Activated CD8-positive, alpha-beta memory T cell treated with anti-CD3 and anti-CD28 coated beads, Interleukin-2, amount 50 U/mL, for 4 hours (primary cell): ENCODE measurements at places on chromosomes 1 and 21.

DNA sequence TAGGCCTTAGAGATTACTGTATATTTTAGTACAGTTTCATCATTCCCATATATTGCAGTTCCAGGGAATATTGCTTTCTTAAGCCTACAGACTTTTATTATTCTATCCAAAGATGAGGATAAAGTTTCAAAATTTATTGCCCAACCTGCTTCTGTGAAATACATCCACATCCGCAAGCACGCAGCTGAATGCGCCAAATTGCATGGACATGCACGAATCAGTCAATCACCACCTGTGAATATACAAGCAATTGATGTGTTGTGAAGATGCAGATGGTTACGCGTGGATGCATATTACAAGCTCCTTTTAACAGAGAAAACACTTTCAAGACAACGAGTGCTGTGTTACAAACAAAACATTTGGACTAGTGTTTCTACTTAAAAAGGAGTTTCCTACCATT is 577.8 kb upstream of the PLXNA2 start:
- DNase-seq, result no peak

DNA sequence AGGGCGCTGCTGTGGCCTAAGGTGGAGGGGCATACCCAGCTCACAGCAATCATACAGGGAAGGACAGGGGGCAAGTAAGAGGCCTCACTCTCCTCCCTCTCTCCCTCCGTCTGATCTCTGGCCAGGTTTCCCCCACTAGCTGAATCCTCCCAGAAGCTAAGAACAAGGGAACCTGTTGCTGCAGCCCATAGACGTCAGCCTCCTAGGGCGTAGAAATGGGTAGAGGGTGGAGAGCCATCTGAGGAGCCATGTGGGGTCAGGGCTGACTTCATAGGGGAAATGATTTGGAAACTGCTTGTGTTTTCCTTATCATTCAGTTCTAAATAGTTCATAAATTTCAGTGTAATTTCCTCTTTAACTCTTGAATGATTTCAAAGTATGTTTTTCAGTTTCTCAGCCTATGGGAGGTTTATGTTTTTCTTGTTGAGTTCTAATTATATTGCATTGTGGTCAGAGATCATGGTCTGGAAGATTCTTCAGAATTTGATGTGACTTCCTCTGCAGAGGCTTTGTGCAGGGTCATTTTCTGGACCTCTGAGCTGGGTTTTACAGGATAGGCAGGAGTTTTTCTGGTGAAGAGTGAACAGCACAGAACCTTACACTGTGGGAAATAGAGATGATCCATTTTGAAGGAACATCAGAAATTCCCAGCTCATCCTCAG is 2.3 kb upstream of the MOB3C start:
- DNase-seq, result no peak

DNA sequence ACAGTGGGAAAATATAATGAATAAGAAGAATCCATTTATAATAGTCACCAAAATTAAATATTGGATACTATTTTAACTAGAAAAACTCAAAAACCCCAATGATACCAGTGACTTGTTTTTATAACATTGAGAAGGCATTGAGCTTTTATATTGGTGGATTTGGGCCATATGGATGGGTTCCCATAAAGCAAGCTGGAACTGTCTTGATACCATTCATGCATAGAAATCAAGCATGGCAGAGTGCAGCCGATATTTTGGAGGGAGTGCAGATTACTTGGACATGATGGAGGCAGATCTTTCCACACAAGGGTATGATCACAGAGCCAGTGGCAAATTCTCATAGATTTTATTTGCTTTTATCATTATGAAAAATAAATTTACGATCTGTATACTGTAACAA is 3.8 kb upstream of the RWDD3 start:
- no peak for DNase-seq

- no peak for DNase-seq
These were observed 12.8 kb upstream of the XCL2 start for GRCh38 chr1:168556647-168557046.

DNA sequence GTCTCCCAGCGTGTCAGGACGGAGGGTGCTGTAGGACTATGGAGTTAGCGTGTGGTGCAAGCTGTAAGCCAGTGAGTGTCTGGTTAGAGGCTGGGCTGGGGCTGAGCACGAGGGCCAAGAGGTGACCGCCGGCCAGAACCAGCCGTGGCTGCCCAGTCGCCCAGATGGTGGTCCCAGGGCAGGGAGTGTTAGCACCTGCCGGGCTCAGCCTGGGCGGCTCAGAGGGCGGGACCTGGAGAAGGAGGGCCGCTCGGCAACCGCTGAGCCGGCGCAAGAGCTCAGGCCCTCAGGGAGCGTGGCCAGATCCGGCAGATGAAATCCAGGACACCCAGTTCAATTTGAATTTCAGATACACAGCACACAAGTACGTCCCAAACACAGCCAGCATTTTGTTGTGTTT is 87.9 kb downstream of the PRDM16 start:
- no peak for DNase-seq

- no peak for DNase-seq
These were observed 12.9 kb downstream of the MYOG start for GRCh38 chr1:203072911-203073310.
